Ecto neural progenitor cell (in vitro differentiated cells): ENCODE measurements at places on chromosomes 3 and 15.

- no peak for DNase-seq
These were observed 5.2 kb downstream of the CEP97 start for GRCh38 chr3:101729586-101729985.

GRCh38 chr15:39304201-39304841 is 276.6 kb upstream of the THBS1 start:
- DNase-seq = no peak

DNA sequence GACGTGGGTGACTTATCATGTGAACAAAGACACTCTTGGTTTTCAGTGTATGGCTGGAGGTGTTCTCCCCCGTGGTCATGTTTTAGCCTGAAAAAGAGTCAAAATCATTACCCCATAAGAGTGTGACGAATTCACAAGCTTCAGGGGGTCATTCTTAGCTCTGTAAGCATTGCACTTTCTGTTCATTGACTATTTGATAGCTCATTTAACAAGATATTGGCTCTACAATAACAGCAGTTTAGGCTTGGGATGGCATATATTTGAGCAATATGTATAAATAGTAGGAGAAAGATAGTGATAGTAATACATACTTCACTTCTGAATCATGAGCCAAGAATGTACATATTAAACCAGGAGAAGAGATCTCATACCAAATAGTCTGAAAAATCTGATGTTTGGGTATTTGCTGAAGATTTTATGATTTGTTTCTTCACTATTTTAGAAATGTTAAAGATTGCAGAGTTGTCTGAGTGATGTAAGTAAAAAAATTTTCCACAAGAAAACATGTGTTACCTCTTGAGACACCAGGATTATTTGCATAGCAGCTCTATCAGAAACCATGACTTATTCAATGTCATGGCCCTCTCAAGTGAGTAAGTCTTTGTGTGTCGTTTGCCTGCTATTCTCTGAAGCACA is 996.0 kb downstream of the OTOL1 start:
- no peak for DNase-seq

DNA sequence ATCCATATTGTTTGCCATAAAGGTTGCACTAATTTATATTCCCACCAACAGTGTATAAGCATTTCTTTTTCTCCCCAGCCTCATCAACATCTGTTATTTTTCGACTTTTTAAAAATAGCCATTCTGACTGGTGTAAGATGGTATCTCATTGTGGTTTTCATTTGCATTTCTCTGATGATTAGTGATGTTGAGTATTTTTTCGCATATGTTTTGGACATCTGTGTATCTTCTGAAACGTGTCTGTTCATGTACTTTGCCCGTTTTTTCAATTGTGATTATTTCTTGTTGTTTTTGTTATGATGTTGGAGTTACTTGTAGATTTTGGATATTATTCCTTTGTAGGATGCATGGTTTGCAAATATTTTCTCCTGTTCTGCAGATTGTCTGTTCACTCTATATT is 46.5 kb downstream of the TP63 start:
- DNase-seq = no peak

DNA sequence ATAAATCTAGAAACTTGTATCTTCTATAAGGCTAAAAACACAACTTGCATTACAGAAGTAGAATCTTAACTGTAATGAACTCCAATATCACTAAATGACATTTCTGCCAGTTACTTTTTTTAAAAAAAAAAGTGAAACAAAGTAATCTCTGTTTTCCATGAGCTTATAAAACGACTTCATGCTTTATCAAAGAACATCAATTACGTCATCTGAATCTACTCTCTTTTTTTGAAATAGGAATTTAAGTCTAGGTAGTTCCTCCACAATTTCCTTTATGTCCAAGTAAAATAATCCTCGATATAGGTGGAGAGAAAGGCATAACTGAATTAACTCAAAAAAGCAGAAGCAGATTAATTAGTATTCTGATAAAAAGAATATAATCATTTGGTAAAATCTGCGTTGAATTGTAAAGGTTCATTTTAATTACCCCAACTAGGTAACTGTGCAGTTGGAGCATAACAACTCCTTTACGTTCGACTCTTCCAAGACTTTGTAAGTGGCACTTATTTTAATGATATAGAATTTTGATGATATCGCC is 1.4 kb downstream of the UACA start:
- no peak for DNase-seq

DNA sequence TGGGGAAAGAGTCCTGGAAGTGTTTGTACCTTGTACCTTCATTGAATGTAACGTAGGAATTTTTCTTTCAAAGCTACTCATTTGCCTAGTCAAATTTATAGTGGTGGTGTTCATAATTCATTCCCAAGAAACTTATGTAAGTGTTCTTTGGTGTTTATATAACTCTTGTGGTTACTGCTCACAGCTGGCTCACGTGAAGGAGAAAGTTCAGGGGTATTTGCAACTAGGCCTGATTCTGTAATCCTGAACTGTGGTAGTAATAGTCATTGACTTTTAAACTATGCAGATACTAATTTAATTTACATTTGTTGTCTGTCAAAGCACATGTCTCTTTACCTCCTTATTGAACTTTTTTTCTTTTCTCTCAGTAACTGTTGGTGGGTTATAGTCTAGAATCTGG is 50.5 kb upstream of the TEX264 start:
- DNase-seq = no peak

DNA sequence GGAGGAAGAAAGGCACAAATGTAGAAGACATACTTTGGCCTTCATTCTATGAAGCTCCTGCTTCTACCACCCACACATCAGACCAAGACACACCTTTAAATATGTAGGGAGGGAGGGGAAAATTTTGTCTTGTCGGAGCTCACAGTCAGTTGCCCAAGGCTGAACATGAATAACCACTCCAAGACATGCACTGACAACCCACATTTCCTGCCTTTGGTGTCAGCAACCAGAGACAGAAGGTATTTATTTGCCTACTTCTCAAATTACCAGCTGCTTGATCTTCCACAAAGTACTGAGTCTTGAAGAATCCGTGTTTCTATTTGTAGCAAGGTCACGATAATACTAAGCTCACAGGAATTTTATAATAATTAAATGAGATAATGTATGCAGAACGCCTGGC is 169.7 kb downstream of the KCNMB2 start:
- no peak for DNase-seq

DNA sequence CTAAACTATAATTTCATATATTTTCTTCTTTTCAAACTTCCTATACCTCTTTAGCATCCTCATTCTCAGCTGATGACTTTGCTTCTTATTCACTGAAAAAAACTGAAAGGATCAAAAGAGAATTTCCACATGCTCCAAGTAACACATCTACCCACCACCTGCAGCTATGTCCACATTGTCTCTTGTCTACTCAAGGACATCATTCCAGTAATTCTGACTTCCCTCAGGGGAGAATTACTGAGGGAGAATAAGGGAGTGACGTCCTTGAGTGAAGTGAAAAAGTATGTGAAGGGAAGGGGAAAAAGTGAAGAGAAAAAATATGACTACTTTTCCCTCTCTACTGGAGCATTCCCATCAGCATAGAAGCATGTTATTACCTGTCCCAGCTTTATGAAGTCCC is 32.6 kb downstream of the ETFA start:
- DNase-seq = no peak

- no peak for DNase-seq
These were observed 353.5 kb upstream of the SATB1 start for GRCh38 chr3:18778598-18778997.

GRCh38 chr15:27617013-27617412 is 482.1 kb downstream of the OCA2 start:
- no peak for DNase-seq

DNA sequence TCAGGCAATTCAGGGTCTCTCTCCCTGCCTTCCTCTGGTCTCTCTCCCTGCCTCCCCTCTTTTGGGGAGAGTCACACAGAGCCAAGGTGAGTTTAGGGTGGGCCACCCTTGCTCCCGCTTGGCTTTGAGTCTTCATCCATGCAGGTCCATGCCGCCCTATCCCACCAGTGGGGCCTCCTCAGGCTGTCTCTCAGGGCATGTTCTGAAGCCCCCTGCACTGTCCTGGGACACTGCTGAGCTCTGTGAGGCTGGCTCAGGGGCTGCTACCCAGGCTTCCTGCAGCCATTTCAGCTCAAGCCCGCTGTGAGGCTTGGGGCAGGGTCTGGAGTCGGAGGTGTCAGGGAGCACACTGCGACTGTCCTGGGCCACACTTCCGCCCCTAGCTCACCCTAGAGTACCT is 203.1 kb downstream of the SSR3 start:
- DNase-seq = no peak

- DNase-seq = no peak
These were observed 169.2 kb downstream of the UBE2E2 start for GRCh38 chr3:23372285-23372684.

DNA sequence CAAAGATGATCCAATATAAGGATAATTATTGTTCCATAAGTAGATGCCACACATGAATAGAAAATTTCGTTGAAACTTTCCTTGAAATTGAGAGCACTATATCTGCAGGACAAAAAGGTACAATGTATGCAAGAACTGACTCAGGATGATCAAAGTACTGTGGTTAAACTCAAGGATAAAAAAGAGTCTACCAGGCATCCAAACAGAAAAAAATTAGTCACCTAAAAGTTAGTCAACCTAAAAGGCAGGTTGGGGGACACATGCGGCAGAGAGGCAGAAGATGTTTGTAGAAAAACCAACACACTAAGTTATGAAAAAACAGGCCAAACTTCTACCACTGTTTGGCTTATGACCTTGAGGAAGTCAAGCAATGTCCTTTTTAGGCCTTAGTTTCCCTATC is 68.7 kb downstream of the GSK3B start:
- DNase-seq = no peak

- no peak for DNase-seq
These were observed 10.8 kb downstream of the PAK6 start for GRCh38 chr15:40249477-40250303.

DNA sequence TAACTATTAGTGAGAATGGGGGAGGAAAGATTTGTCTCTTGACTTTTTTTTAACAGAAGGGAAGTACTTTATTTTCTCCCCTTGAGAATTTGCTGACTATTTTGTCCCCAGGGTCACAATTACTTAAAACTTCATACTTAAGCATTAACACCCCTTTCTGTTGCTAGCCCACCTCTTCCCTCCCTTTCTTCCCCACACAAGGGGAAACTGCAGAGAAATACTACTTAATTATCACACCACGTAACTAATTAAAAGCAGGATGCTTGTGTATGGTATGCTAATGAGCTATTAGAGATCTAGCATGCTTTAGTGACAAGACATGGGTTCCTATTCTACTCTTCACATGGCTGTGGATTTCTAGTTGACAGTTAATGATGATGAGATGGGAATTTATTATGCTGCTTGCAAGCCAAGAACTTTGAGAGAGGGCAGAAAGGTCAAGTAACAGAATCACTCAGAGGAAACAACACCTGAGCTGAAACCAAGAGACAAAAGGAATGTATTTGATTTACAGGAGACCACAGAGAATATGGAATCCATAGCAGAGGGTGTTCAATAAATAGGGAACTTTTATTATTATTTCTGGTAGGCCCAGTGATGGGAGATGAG is 179.2 kb downstream of the LSAMP start:
- no peak for DNase-seq

- no peak for DNase-seq
These were observed 326.8 kb downstream of the TUSC7 start for GRCh38 chr3:117036259-117036799.

DNA sequence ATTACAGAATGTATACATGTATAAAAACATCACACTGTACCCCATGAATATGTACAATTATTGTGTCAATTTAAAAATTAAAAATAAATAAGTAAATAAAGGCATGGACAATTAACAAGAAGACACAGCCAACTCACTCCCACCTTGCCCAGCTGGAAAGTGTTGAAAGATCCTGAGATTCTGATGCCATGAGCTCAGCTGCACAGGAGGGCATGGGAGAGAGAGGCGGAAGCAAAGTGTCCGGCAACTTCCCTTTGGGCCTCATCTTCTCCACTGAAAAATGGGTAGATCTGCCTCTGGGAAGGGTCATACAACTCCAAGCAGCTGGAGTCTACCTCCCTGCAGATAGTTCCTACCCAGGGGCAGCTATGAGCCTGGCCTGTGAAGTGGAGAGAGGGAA is 277.3 kb downstream of the UACA start:
- no peak for DNase-seq

GRCh38 chr3:16849795-16850194 is 35.0 kb upstream of the PLCL2 start:
- no peak for DNase-seq

DNA sequence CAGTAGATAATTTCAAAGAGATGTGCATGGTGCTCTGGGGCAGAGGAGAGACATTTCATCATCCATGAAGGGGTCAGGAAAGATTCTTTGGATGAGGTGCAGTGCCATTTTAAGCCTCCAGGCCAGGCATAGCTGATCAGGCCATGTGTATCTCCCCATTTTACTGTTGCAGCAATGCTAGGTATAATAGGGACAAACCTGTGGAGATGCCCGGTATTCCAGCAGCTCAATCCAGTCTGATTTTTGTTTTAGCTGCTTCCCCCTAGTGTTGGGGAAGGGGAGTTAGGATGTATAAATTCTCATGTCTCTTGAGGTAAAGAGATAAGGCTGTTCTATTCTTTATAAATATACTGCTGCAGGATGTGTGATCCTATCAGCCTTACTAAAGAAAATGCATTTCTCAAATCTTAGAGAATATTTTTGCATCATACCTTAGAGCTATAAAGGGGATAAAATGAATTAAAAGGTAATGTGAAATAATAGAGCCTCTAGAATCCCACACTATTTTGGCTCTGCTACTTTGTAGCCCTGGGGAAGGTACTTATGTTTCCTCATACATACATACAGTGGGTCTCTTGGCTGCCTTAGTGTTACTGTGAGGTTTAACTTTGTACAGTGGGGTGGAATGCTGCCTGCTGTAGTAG is 5.2 kb downstream of the CDV3 start:
- DNase-seq = no peak

- DNase-seq = no peak
These were observed 501.8 kb downstream of the ZPLD1 start for GRCh38 chr3:102936511-102937045.
